ENCODE measurements at places on chromosomes 16 and 17. TPM values are rescaled to one million over a fixed set of nuclear protein-coding genes. Genes with fewer than 3 reads are reported as not detected.

The GEMIN4 gene
- 10.6 TPM for total RNA-seq

The TMEM98 gene
- 32.1 TPM for total RNA-seq

The AURKB gene
- total RNA-seq, result 6.9 TPM

The SHCBP1 gene
- total RNA-seq, result 4.6 TPM

The HOXB13 gene
- not detected for total RNA-seq

The TERB1 gene
- 0.23 TPM for total RNA-seq

The CALCOCO2 gene
- 21.7 TPM for total RNA-seq

The PRAC1 gene
- total RNA-seq, result not detected

The ZNF205 gene
- total RNA-seq, result 15.9 TPM

The CTNS gene
- 13.1 TPM for total RNA-seq

The PRPSAP1 gene
- total RNA-seq, result 68.3 TPM

The ORC6 gene
- total RNA-seq, result 9.0 TPM

The ESRP2 gene
- 0.92 TPM for total RNA-seq

The TNP2 gene
- total RNA-seq, result not detected

The IL17C gene
- not detected for total RNA-seq

The ITGB3 gene
- total RNA-seq, result 2.1 TPM

The KRT13 gene
- not detected for total RNA-seq

The ELOB gene
- 158 TPM for total RNA-seq

The MFAP4 gene
- total RNA-seq, result 0.92 TPM

The PPL gene
- 13.4 TPM for total RNA-seq

The SECTM1 gene
- 5.8 TPM for total RNA-seq

The GAS7 gene
- 94.6 TPM for total RNA-seq

The RANBP10 gene
- total RNA-seq, result 6.9 TPM

The SRL gene
- total RNA-seq, result 0.23 TPM

The NECAB2 gene
- 81.4 TPM for total RNA-seq

The COIL gene
- 23.3 TPM for total RNA-seq

The GDPD1 gene
- total RNA-seq, result 51.7 TPM

The RDM1 gene
- total RNA-seq, result 3.0 TPM

The CDYL2 gene
- 24.9 TPM for total RNA-seq

The SCNN1B gene
- total RNA-seq, result 0.23 TPM

The MAP3K14 gene
- total RNA-seq, result 1.6 TPM

The KRT27 gene
- total RNA-seq, result not detected

The ZFP3 gene
- total RNA-seq, result 15.7 TPM

The ACSM3 gene
- total RNA-seq, result 2.1 TPM

The NPIPA1 gene
- 60.9 TPM for total RNA-seq
